Naive thymus-derived CD4-positive, alpha-beta T cell (primary cell): ENCODE measurements at places on chromosomes 3 and 15. TPM values are rescaled to one million over a fixed set of nuclear protein-coding genes. Genes with fewer than 3 reads are reported as not detected.

ATP13A5 gene
- not detected for polyA plus RNA-seq

- no peaks in the 10 kb centered on the region for H3K36me3 ChIP-seq
- no peak overlapping the region for H3K27ac ChIP-seq
- H3K27me3 ChIP-seq: no peaks in the 10 kb centered on the region
- DNase-seq: no peak
- H3K4me3 ChIP-seq: no peak overlapping the region
Observed at GRCh38 chr3:74561881-74562280, 52.6 kb downstream of the CNTN3 start.

GRCh38 chr15:62617741-62618140 is 424.8 kb upstream of the TPM1 start:
- no peaks in the 10 kb centered on the region for H3K4me1 ChIP-seq
- H3K4me3 ChIP-seq: no peak overlapping the region
- H3K36me3 ChIP-seq: no peaks in the 10 kb centered on the region
- no peak for DNase-seq
- H3K27ac ChIP-seq: no peak overlapping the region

DNA sequence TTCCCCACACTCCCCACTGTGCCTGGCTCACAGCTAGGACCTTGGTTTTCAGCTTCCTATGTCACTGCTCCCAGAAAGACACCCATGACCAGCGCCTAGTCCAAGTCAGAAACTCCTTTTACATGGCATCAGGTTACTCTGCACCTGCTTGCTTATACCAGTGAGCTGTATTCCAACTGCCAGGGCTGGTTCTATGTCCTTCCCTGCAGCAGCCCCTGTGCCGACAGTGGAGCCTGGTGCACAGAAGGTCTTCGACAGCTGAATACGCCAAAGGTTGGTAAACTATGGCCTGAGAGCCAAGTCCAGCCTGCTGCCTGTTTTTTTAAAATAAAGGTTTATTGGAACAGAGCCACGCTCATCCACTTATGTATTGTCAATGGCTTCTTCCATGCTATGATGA is 102.5 kb downstream of the IQSEC1 start:
- peaks cover 51% of the 10 kb centered on the region for H3K4me1 ChIP-seq
- no peak overlapping the region for H3K27ac ChIP-seq
- DNase-seq: no peak
- H3K27me3 ChIP-seq: no peaks in the 10 kb centered on the region

GRCh38 chr15:26620528-26621458 is 152.1 kb downstream of the GABRB3 start:
- H3K4me1 ChIP-seq: no peaks in the 10 kb centered on the region
- no peak overlapping the region for H3K4me3 ChIP-seq
- no peaks in the 10 kb centered on the region for H3K36me3 ChIP-seq
- no peaks in the 10 kb centered on the region for H3K27me3 ChIP-seq
- H3K27ac ChIP-seq: no peak overlapping the region
